Pancreas (tissue), 10 donors: ENCODE measurements at places on chromosomes 12 and 14.

DNA sequence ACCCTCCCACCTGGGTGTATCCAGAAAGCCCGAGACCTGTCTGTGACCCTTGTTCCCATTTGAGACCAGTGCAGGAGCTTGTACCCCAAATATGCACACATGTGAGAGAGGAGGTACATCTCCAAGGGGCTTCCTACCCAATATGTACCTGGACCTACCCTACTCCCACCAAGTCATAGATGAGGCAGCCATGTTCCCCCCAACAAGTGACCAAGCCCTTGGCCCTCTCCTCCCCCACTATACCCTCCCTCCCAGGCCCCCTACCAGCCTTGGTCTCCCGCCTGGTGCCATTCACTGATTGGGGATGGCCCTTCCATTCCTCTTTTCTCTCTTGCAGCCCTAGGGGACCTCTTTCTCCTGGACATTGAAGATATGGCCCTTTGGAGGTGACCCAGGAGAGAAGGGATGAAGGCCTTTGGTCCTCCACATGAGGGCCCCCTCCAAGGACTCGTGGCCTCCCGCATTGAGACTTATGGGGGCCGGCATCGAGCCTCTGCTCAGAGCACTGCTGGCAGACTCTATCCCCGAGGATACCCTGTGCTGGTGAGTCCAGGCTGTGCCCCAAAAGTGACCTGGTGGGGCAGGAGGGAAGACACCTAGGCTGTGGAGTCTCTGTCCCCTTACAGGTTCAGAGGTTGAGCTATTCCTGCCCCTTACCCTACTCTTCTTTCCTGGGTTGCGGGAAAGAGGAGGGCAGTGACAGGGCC, 1.5 kb downstream of the PLEKHG6 start:
- DNase-seq: no peak

GRCh38 chr12:66321435-66321834, 19.1 kb downstream of the HELB start:
- DNase-seq: no peak

DNA sequence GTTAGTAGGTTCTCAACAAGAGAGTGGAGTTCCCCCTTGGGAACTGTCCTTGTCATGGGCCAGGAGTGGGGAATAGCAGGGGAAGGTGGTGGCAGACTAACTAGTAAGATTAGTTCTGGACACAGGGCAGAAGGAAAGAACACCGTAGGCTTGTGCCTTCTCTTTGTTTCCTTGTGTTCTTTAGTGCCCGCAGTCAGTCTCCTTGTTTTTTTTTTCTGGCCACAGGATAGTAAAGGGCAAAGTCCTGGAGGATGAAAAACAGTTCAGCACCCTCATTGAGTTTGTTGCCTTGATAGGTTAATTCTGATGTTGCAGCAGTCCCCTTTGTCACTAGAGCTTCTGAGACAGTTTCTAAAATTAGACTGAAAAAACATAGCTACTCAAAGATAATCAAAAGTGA, 8.4 kb downstream of the PEX5 start:
- no peak for DNase-seq

GRCh38 chr12:131332224-131332623, 378.5 kb downstream of the ADGRD1 start:
- DNase-seq: no peak

- no peak for DNase-seq
These were observed 164.5 kb downstream of the SLC38A4 start for GRCh38 chr12:46661110-46661845.

DNA sequence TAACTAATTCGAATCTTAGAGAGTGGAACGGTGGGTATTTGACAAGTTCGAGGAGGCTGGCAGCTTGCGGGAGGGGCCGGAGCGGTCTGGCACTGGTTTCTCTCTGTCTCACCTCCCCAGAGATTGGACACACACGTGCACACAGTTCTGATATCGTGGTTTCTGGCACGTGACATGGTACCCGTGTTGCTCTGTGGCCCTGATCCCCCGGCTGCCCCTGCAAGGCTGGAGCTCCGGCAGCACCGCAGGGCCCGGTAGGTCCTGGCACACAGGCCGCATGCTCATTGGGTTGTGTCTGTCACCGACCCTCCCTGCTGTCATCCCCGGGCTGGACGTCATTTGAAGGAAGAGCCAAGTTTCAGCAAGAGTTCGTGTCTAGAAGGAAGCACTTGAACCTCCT, 82.7 kb downstream of the PPP2R5C start:
- no peak for DNase-seq

DNA sequence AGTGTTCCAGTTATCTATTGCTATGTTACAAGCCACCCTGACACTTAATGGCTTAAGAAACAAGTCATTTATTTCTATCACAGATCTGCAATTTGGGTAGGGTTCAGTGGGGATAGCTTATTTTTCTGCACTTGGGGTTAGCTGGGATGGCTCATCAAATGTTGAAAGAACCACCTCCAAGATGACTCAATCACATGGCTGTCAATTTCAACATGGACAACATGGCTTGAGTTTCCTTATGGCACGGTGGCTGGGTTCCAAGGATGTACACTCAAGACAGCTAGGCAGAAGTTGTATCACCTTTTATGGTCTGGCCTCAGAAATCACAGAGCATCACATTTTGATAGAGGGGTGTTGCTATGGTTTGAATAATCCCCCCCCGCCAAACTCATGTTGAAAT, 24.5 kb upstream of the IGF1 start:
- no peak for DNase-seq
